ENCODE measurements at places on chromosomes 12 and 14.

DNA sequence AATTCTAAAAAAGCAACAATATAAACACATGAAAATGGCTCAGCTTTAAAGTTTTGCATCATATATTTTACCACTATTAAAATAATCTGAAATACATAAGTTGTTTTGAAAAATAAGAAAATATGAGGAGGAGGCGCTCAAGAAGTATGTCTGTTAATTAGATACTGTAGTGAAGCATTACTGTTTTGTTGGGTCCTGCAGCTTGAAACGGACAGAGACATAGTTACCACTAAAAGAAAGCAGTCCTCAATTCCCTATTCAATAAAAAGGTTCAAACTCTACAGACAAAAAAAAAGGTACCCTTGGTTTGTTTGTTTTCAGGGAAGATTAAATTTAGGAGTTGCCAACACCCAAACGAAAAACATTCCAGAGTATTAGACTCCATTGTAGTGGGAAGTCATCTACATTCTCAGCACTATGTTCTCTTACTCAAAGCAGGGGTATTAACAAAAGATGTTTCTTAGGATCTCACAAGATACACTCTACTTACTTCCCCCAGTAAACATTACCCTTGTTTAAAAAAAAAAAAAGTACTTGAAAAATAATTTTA is 3.0 kb downstream of the PAWR start:
- DNase-seq = no peak

- no peak for DNase-seq
Measured at GRCh38 chr14:67400434-67400833, 11.5 kb downstream of the PLEK2 start.

DNA sequence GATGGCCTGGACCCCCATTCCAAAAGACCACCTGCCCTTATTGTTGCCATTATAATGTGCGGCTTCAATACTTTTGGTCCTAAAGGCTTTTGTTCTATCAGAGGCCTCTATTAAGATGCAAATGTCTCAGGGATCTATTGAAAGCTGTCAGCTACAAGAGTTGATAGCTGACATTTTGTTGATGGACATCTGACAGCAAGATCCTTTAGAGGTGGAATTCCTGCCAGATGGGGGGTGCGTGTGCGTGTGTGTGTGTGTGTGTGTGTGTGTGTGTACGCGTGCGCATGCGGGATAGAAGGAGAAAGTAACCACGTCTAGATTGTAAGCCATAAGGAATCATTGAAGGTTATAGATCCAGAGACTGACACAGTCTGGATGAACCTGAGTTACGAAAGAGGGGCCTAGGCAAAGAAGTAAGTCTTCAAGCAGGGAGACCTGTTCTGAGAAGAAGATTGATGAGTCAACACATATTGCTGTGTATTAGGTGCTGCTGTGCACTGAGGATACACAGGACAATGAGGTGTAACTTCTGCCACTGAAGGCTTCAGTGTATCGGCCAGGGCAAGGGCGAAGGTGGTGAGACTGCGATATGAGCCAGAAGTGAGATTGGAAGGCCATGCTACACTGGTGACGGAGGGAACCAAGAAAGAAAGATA is 89.2 kb downstream of the PRMT8 start:
- DNase-seq = no peak

- DNase-seq = no peak
Measured at GRCh38 chr14:22699801-22700564, 55.8 kb upstream of the OR6J1 start.

DNA sequence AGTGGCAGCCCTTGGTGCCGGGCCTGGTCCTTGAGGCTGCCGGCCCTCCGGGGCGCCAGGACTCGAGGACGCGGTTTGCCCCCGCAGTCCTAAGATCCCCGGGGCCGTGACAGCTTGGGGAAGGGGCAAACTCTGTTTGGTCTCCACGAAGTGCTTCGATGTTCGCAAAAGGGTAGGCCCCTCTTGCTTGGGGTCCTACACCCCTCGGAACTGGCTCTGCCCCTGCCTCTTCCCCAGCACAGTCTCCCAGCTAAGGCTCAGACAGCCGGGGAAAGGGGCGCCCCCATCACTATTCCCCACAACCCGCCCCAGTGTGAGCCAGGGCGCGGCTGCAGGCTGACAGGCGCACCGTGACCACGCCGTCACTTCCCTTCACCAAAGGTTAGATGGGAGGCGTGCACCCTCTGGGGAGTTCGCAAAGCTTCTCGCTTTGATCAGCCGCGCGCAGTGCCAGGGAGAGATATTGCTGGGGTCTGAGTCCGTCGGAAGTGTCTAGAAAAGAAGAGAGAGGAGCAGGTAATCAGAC is 7.2 kb upstream of the OTX2 start:
- peak; percentile 28 for DNase-seq

- no peak for DNase-seq
Measured at GRCh38 chr12:13462450-13462849, 265.9 kb downstream of the EMP1 start.

DNA sequence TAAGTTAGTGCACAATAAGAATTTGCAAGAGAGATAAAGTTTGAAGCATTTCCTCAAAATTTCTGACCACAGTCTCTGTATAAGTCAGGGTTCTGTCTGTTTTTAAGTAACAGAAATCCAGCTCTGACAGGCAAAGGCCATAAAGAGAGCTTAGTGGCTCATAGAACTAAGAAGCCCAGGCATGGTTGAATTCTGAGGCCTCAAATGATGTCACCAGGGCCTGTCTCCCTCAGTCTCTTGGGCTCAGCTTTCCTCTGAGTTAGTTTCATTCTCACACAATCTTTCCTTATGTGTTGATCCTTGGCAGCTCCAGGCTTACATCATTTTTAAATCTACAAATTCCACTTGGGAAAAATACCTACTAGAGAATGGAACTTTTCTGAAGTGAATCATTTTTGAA is 173.4 kb upstream of the ATP2B1 start:
- DNase-seq = no peak

- DNase-seq = no peak
Measured at GRCh38 chr12:42804928-42805327, 215.4 kb upstream of the PRICKLE1 start.

Measured in nephron progenitor cell (in vitro differentiated cells).